ENCODE measurements at places on chromosomes 2 and 18. TPM values are rescaled to one million over a fixed set of nuclear protein-coding genes. Genes with fewer than 3 reads are reported as not detected.

Gene CROCC2
- not detected for total RNA-seq

Gene REG3A
- not detected for total RNA-seq

Gene MAL
- total RNA-seq, result 1.0 TPM

Gene DNAH7
- total RNA-seq, result 1.4 TPM

Gene SERPINB5
- not detected for total RNA-seq

Gene CDK5R2
- total RNA-seq, result not detected

Gene IFIH1
- 16.8 TPM for total RNA-seq

Gene ABCG5
- total RNA-seq, result not detected

Gene DAW1
- not detected for total RNA-seq

Gene STARD6
- not detected for total RNA-seq

DNA sequence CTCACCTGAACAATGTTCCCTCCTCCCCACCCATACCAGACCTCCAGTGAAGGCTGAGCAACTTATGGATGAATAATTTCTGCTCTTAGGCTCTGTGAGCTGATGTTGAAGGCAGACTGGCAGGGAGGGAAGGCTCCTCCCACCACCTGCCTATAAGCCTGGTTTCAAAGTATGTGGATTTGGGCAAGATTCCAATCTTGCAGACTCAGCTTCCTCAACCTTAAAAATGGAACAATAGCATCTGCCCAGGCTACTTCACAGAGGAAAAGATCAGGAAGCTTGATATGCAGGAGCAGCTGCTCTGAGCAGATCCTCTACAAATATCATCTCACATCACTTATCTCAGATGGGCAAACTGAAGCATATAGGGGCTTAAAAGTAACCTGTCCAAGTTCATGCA, 112.2 kb downstream of the ZFP36L2 start:
- DNase-seq, result no peak

DNA sequence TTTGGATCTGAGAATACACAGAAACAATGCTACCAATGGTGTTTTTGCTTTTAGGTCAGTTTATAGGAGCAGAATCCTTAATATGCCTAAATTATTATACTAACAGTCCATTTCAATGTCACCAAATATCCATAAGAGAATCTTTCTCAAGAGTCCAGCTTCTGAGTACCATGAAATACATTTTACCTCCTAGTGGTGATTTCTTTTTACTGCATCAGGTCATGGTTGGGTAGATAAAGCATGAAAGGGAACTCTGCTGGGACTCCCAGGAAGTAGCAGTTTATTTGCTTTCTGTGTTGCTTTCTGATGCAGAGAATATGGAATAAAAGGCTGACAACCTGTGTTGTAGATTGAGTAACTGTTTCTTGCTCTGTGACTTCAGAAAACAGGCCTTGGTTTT, 115.6 kb downstream of the PPP1R1C start:
- no peak for DNase-seq

- DNase-seq, result no peak
These were observed 31.4 kb upstream of the KCMF1 start for GRCh38 chr2:84939426-84940087.

DNA sequence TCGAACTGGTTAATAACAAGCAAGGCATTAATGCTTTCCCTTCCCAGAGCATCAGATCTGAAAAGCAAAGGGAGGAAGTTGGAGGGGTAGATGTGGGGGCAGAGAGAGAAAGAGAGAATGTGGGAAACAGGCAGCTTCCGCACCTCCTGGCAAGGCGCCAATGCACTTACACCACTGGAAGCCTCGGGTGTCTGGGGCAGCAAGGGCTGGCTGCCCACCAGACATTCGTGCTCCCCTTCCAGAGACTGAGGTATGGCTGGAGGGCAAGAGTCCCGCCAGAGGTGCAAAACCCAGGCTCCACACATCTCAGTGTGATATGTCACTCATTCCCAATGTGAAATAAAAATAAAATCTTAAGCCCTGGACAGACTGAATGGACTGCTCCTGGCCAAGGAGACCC, 46.4 kb downstream of the TEX51 start:
- no peak for DNase-seq

GRCh38 chr2:12169721-12170120, 423.3 kb downstream of the LPIN1 start:
- peak; percentile 89 for DNase-seq

- DNase-seq, result peak; percentile 91
These were observed 26.6 kb upstream of the MAP3K20 start for GRCh38 chr2:173048897-173049661.

DNA sequence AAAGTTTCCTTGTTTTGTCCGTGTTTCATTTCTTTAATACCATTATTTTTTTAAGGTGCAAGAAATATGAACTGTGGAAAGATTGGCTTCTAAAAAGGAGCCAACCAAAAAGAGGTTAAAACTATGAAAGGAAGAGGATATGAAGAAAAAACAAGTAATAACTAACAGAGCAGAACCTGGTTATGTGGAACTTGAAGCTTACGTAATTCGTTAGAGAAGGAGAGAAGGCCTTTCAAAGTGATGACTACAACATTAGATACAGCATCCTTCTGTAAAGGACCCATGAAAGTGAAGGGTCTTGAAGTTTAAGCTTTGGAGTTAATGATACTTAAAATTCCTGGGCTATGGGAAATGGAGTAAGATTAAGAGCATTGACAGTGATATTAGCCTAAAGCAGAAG, 84.5 kb downstream of the ANKRD12 start:
- DNase-seq, result no peak

- DNase-seq, result no peak
These were observed 403 bp downstream of the COL4A3 start for GRCh38 chr2:227164763-227165291.

DNA sequence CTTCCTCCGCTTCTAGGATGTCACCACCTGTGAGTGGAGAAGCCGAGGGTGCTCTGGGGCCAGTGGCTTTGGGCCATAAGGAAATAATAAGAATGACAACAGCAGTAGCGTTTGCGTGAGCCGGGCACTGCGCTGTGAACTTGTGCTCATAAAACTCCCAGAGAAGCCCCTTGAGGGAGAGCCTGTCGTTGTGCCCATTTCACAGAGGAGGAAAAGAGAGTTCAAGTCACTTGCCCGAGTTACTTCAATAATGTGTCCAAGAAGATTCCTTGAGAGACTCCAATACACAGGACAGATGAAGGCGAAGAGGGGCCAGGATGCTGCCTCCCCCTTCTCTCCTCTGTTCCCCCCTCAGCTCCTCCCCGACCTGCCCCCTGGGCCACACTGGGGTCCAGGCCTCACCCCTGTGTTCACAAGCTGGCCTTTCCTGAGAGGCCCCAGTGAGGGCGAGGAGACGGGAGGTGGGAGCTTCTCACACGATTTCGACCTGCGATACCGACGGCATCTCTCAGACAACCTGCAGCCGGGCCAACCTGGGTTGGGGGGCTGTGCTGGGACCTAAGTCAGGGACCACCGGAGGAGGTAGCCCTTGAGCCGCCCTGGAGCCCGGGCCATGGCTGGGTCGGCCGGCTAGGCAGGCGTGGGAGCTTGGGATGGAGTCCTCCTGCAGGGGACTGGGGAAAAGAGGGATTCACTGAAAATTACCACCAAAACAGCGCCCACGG, 53.5 kb upstream of the UBE2F start:
- peak; percentile 74 for DNase-seq

- no peak for DNase-seq
These were observed 94.9 kb downstream of the ARL6IP6 start for GRCh38 chr2:152813351-152813750.

DNA sequence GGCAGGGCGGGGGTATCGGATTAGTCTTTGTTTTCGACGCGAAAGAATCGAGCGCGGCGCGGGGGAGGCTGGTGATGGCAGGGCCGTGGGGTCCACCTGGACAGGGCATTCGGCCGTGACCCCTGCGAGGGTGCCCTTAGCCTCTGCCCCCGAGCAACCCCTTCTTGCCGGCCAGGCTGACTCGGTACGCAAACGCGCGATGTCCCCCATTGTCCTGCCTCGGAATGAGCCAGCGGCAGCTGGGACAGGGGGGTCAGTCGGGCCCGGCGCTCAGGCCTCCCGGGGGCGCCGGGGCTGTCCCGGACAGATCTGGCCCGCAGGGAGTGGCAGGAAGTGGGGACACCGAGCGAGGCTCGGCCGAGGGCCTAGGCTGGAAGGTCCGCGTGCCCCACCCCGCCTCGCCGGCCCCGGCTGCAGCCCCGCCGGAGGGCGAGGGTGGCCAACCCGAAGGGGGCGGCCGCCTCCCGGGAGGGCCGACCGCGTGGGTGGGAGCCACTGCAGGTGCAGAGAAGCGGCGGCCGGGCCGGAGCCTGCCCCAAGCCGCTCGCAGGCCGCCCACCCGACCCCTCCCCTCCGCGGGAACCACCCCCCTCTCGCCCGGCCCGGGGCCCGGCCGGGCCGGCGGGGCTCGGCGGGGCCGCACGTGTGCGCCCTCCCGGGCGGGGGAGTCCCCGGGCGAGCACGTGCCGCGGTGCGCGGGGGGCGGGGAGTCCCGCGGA, at the start of gene TET3:
TSS of gene TET3 (plus strand) at position 708 of the 719 bp plus-strand sequence. CDS start 1,494 bp downstream, outside the sequence.
- no peak for DNase-seq

- DNase-seq, result no peak
These were observed 314.5 kb downstream of the LPIN1 start for GRCh38 chr2:12060886-12061285.

- DNase-seq, result no peak
These were observed 31.4 kb upstream of the TMEM177 start for GRCh38 chr2:119647440-119648169.

GRCh38 chr2:75751824-75752468, 41.2 kb upstream of the GCFC2 start:
- DNase-seq, result no peak

GRCh38 chr2:162243294-162243693, at the start of gene FAP:
Gene FAP, minus strand, starts transcription at chr2:162243445. Its CDS starts 118 bp downstream, at chr2:162243327.
- DNase-seq, result no peak

DNA sequence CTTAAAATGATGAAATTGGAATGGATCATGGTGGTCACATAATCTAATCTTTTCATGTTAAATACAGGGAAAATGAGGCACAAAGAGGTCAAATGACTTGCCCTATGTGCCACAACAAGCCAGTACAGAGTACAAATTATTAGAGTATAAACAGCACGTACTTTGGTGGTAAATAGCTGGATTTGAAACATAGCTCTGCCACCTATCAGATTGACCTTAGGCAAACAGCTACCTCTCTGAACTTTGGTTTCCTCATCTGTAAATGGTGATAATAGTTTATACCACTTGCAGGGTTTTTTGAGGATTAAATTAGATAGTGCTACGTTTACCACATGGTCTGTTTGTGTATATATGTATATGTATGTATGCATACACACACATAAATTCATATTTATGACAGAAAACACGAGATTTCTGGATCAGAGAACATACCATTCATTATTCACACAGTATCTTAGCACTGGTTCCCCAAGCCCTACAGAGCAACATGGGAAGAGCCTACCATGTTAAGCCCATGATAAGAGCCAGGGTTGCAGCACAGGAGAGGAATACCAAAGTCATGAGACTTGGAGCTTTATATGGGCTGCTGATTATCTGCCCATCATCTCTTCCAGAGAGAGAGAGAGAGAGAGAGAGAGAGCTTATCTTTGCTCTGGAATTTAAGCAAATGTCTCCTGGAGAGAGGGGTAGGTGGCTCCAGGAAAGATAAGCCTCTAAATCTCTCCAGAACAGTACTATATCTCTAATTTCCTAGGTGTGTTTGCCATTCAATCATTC, 73.5 kb downstream of the MDH1 start:
- no peak for DNase-seq

GRCh38 chr2:73172963-73173362, 29.4 kb upstream of the NOTO start:
- no peak for DNase-seq

- DNase-seq, result no peak
These were observed 57.1 kb downstream of the EMX1 start for GRCh38 chr2:72974436-72974754.
